ENCODE measurements at places on chromosomes 1 and 21.

DNA sequence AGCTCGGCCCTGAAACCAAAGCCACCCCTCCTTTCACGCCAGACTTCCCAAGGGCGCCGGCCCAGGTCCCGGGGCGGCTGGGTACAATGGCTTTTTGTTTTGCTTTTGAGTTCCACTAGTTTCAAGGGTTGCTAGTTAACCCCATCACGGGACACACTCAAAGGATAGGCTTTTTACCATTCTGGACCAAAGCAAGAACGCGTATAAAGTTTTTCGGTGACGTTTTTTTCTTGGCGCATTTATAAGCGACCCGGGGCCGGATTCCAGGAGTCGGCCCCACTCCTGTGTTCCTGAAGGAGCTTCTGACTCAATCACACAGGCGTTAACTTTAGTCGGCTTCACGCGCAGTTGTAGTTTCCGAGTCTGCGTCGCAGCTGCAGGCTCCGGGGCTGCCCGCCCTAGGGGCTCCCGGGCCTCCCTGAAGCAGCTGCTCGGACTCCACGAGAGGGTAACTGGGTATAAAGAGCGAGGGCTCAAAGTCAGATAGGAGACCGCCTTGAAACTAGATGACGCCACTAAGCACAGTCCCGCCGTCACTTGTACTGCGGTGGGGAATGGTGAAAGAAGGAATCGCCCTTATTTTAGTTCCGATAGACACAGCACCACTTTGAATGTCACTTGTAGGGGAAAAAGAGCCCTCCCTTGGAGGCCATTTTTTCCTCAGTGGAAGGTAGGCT is 707 bp upstream of the KLHL21 start:
- no peak for DNase-seq

DNA sequence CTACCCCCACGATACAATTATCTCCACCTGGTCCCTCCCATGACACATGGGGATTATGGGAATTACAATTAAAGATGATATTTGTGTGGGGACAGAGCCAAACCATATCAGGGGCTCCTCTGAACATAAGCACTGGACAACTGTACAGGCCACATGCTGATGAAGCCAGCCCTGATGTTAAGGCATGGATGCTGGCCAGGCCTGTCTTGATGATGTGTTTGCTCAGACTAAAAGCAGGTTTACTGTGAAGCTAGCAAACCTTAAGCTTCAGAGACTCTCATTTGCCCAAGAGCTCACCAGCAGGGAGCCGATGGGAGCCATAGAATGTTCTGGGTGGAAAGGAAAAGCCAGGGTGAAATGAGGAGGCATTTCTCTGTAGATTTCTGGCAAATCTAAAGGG is 135.3 kb upstream of the KCNK1 start:
- no peak for DNase-seq

DNA sequence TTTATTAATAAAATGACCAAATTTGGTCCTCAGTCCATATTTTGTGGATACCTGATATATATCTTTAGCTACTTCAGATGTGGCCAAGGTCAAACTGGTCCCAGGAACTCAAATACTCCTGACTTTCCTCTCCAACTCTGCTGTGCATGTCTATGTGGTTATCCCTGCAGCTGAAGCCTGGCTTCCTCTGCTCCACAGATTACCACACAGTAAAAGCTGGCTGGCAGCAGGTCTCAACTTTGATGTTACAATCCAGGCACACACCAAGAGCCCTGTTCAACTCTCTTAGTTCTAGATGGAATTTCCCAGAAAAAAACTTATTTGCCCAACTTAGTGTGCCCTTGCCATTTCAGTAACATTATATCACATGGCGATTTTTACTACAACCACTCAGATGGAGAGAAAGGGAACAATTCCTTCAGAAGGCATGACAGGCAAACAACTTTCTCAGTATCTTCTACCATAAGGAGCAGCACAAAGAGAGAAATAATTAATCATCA is 479.5 kb downstream of the PLPP3 start:
- no peak for DNase-seq

DNA sequence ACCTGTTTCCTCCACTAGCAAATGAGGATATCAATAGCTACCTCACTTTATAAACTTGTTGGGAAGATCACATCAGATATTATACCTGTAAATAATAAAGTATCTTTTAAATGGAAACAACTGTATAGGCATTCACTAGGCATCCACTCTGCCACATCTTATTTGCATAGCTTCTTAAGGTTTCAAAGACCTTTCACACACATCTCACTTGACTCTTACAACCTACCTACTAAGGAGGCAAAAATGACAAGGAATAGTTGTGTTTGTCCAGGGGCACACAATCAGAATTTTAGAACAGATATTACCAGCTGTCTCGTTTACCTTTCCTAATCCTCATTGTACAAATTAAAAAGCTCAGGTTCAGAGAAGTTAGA is 51.5 kb downstream of the VANGL2 start:
- DNase-seq: no peak

DNA sequence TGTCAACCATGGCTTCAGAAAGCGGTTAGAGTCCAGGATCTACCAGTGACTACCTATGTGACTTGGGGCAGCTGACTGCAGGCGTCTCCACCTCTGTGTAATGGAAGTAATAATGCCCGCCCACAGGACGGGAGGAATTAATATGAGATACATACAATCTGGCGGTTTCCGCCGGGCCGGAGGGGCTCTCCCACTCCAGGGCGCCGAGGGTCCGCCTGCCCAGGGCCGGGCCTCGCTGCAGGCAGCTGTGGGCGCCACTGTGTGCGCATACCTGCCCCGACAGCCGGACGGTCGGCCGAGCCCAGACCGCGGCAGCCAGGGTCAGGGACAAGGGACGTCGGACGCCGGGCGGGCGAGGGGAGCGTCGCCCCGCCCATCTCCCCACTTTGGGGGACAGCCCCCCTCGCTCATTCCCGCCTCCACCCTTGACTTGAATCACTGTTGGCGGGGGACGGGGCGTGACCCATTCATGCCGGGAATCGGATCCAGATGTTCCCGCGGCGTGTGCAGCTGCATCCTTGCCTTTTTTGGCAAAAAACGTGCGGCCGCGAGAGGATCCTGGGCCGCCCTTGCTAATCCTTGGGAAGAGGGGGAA is 6.0 kb upstream of the SF3A3 start:
- no peak for DNase-seq

GRCh38 chr1:89466307-89466930 is 58.2 kb upstream of the LRRC8B start:
- no peak for DNase-seq

- DNase-seq: no peak
Observed at GRCh38 chr1:101004061-101004460, 21.5 kb downstream of the DPH5 start.

GRCh38 chr1:149883598-149884247 is 15.6 kb upstream of the BOLA1 start:
- no peak for DNase-seq

DNA sequence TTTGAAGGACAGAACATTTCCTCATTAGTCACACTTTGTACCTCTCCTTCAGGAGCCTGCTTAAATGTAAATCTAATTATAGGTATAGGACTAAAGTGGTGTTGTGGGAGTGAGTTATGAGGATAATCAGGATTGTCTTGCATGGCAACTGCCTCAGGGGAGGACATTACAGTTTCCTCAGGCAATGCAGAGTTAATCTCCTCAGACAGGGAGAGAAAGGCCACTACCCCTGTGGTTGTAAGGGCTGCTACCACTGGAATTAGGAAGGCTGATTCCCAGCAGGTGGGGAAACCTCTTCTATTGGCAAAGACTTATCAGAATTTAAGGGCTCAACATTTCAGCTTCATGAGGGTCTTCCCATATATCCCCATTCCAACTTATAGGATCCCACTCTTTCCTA is 286.8 kb upstream of the PBX1 start:
- no peak for DNase-seq

- DNase-seq: no peak
Observed at GRCh38 chr1:56920591-56921001, 45.2 kb downstream of the C8B start.

DNA sequence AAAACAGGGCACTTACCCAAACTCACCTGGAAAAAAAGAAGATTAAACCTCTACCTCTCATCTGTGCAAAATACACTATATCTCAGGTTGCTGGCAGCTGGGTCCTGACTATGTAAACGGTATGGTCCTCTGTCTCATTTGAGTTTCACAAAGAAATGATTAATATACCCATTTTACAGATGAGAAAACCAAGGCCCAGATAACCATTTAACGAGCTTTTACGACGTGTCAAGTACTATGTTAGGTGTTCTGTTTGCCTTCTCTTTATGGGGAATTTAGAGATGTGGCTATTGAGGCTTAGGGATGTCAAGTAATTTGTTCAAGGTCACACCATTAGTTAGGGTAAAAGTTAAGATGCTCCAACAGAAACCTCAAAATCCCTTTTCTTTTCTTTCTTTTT is 140.4 kb upstream of the USP24 start:
- no peak for DNase-seq

GRCh38 chr21:25870084-25870483 is 135.3 kb downstream of the GABPA start:
- DNase-seq: no peak

DNA sequence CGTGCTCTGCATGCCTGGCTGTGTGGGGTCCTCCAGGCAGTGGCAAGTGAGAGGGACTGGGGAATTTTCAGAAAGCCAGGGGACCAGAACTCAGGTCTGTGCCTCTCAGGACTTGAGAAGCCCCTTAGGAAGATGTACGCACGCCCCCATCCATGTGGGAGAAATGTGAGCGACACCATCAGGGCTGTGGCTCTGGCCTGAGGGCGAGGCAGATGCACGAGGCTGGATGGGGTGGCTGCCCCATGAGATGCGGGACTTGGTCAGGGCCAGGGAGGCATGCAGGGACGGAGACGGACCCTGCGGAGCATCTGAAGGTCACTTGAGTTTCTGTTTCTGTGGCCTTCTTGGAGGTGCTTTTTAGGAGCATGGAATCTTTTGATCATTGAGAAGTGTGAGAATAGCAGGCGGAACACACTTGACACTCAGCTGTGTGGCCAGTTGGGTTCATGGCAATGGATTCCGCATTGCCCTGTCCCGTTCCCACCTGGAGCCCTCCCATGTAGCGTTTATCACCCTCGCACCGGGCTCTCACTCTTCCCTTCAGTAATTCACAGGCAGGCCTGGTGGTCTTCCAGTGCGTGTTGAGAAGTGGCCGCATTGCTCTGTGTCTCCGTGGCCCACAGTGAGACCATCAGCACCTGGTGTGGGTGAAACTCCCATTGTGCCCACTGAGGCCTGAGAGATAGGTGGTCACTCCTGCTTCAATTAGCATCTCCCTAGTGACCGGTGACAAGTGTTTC is 30.7 kb upstream of the ACTRT2 start:
- DNase-seq: no peak

DNA sequence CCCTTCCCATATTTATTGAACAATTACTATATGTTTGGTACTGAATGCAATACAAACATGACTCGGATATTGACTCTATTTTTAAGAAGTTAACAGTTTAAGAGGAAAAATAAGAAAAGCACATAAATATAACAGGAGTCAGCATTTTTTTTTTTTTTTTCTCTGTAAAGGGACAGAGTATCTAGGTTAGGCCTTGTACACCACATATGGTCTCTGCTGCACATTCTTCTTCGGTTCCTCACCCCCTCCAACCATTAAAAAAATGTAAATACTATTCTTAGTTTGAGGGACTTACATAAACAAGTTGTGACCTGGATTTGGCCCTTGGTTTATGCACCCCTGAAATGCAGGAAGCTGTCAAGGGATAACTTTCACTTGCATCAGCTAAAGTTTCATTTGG is 40.4 kb downstream of the PHC2 start:
- DNase-seq: no peak

GRCh38 chr1:87916965-87917364 is 588.3 kb downstream of the LMO4 start:
- DNase-seq: no peak

Measured in NCI-H1417 treated with DMSO at 0.1 percent for 48 hours (cell line).